ENCODE measurements at places on chromosomes 13 and 19.
A peak's percentile ranks its signal among the peaks of the same experiment; 100 is the strongest.

DNA sequence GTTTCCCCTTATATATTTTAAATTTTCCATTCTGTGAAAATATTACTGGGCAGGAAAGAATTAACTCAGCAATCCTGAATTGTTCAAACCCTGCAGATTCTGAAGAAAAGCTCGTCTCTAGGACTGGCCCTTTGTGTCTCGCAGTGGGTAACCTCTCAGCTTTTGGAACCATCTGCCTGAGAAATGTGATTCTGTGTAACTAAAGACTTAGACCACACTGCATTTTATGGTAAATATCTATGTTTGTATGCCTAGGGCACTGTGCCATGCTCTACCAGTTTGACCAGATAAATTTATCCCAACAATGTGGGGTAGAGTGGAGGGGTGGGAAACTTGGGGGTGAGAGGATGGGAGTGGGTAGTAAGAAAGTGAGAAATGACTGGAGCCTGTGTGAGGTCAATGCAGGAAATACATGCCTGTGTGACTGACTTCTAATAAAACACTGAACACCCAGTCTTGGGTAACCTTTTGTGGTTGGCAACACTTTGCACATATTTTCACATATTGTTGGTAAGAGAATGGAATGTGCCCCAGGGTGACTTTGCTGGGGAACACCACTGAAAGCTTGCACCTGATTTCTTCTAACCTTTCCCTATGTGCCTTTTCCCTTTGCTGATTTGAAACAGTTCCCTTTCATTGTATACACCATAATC lies 1181.9 kb downstream of the OLFM4 start:
- DNase-seq = no peak

- no peak for DNase-seq
Observed at GRCh38 chr13:35866801-35867200, 264.4 kb downstream of the DCLK1 start.

GRCh38 chr13:63938851-63939250 lies 2523.2 kb upstream of the PCDH20 start:
- no peak for DNase-seq

DNA sequence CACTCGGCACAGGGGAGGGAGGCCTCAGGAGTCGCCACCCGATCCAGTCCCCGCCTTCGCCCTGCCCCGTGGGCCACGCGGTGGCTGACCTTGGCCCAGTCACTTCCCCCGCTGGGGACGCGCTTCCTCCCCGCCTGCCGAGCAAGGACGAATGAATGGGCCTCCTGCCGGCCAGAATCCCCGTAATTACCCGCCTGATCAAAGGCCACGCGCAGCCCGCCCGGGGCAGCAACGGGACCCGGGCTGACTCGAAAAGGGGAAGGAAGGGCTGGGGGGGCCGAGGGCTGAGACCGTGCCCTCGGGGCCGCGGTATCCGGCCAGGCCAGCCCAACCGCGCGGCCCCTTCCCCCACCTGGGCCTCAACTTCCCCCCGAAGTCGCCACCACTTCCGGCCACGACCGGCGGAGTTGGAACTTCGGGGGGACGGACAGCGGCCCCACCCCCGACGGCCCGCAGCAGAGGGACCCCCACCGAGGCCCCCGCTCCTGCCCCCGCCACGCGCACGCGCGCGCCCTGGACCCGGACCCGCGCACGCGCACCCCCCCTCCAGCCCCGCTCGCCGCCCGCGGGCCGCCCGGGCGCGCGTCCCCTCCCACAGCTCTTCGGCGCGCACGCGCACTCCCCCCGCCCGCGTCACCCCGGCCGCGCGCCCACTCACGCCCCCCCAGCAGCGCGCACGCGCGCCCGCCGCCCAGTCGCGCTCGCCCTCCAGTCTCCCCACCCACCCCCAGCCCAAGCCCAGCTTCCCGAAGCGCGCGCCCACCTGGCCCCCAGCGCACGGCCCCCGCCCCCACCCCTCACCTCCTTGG lies 520 bp downstream of the ZNF787 start:
- peak; percentile 71 for DNase-seq

DNA sequence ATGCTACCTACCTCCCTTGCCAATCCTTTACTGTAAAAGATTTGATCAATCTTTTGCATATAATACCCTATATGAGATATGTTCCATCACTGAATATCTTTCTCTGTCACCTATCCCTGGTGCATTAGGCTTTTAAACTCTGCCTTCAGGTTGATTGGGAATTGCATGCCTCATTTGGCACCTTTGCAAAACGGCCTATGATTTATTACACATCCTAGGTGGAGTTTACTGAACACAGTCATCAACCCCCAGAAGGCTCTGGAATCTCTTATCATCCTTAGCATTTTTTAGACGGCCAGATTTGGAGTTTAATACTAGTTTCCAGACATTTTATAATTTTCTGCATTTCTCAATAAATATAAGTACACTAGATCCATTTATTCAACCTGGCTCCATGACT lies 448.4 kb upstream of the SLC10A2 start:
- no peak for DNase-seq

- DNase-seq = peak; percentile 77
Observed at GRCh38 chr19:12956446-12957388, at the start of gene GADD45GIP1. TSS of gene GADD45GIP1 (minus strand) at chr19:12957223. CDS start at chr19:12957212, 11 bp downstream.

DNA sequence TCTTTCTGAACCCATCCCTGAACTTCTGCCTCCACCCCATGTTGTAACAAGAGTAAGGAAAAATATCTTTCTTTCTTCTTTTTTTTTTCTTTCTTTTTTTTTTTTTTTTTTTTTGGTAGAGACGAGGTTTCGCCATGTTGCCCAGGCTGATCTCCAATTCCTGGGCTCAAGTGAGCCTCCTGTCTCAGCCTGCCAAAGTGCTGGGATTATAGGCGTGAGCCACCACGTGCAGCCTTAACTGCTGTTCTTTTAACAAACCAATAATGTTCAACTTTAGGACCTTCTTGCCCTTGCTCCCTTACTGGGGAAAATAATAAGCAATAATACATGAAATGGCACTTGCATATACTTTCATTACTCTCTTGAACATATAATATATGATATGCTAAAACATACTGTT lies 19.6 kb downstream of the GPR183 start:
- DNase-seq = no peak

GRCh38 chr19:41774515-41774980 lies 19.2 kb downstream of the CEACAM6 start:
- DNase-seq = peak; percentile 56

DNA sequence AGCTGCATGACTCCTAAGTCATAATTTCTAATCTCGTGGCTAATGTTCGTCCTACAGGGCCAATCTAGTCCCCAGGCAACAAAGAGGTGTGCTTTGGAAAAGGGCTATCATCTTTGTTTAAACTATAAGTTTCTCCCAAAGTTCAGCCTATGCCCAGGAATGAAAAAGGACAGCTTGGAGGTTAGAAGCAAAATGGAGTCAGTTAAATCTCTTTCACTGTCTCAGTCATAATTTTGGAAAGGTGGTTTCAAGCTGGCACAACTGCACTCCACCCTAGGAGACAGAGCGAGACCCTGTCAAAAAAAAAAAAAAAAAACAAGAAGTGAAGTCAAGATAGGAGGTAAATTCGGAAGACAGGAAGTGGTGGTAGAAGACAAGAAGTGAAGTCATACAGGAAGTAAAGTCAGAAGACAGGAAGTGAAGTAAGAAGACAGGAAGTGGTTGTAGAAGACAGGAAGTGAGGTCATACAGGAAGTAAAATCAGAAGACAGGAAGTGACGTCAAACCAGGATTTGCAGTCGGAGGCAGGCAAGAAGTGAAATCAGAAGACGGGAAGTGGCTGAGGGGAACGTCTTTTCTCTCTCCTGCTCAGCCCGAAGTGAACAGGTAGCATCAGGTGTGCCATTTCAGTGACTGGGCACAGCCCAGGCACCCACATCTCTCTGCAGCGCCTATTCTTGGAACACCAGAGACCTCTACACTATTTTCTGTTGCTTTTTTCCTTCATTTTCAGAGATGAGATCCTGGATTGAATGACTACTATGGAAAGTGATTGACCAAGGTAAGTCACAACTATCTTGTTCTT lies 32.2 kb downstream of the GP6 start:
- DNase-seq = peak; percentile 73

GRCh38 chr13:23551213-23552008 lies 18.8 kb upstream of the TNFRSF19 start:
- no peak for DNase-seq

DNA sequence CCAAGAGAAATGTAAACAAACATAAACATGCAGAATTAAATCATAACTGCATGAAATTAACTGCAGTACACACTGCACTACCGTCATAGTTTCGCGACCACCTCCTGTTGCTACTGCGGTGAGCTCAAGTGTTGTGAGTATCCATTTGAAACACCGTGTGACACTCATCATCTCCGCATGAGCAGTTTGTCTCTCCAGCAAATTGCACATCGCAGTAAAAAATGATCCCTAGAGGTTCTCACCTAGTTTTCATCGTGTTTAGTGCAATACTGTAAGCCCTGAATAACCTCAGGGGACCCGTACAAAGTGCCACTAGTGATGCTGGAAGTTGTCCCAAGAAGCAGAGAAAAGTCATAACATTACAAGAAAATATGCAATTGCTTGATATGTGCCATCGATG lies 147.7 kb downstream of the DPF1 start:
- DNase-seq = no peak

DNA sequence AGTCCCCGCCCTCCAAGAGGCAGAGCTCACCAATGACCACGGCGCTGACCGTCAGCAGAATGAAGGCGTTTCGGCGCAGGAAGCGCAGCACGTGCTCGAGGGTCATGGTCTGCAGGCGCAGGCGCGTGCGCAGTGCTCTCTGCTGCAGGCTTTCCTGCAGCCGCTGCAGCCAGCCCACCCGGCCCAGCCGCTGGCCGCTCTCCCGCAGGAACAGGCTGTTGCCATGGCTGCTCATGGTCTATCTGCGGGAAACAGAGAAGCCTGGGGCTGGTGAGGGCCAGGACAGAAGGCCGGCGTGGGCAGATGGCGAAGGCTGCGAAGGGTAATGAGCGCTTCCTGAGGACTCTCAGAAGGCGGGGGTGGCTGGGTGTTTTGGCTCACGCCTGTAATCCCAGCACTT lies 7.0 kb downstream of the SLC1A6 start:
- DNase-seq = no peak

DNA sequence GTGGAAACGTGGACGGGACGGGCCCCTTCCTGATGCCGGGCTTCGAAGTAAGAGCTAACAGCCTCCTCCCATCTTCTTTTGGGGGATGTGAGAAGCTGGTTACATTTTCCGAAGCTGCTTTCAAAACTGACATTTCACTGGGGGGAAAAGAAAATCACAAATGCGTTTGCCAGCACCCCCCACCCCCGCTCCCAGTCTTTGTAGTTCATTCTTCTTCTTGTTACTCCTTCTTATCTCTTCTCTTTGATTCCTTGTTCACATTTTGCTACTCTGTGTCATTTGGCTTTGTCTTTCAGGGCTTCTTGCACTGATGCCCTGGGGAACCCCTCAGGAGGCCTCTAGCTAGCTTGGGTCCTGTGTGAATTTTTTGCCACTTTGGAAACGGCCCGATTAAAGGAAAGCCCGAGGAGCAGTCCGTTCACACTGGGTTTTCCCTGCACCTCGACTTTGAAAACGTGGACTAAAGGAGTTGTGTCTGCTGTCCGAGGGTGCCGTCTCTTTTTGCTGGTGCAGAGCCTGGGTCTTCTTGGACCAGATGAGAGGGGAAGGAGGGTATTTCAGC lies 1.3 kb downstream of the CARM1 start:
- no peak for DNase-seq

DNA sequence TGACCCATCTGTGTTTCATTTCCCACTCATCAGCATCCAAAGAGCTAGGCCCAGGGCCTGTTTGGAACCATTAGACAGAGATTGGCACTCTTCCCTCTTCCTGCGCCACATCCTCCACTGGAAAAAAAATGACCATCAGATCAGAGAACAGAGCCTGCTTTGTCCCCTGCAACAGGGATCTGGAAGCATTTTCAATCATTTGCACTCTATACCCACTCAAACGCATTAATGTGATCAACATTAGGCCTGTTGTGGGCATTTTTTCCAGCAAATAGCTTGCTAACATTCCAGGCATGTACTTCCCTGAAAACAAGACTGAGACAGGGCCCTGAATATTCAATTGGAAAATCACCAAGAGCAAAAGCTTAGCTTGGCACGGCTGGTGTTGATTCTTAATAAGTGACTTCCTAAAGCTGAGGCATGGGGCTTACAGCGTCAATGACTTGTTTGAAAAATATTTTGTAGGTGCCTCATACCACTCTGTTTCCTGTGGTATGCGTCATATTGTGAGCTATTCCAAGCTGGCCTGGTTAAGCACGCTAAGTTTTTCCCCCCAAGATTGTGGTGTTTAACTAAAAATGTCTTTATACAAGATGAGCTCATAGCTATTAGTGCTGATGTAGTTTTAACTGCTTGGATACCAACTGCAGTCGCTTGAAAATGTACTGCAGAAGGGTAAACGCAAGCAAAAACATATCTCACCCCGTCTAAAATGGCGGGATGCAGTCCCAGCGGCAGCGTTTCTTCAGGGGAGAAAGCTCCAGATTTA lies 404.4 kb downstream of the SPRY2 start:
- DNase-seq = no peak

- no peak for DNase-seq
Observed at GRCh38 chr19:55581145-55581822, 636 bp upstream of the ZNF579 start.

DNA sequence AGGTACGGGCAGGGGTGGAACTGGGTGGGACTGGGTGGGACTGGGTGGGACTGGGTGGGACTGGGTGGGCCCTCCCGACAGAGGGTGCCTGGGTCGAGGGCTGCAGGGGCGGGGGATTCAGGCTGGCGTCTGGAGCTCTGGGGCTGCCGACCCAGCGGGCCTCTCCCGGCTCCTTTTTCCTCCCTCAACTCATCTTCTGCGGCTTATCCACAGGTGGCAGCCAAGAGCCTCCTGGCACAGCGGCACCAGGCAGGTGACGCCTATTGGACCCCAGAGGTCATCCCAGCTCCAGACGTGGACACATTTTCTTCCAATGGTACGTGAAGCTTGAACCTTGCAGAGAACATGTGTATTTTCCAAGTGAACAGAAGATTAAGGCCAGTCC lies 533 bp downstream of the ZNF544 start:
- DNase-seq = peak; percentile 3

GRCh38 chr13:48404952-48405351 lies 8.0 kb downstream of the LPAR6 start:
- no peak for DNase-seq

GRCh38 chr19:34018546-34018945 lies 153.8 kb upstream of the LSM14A start:
- no peak for DNase-seq

GRCh38 chr13:74270018-74270417 lies 135.8 kb upstream of the KLF12 start:
- no peak for DNase-seq

- no peak for DNase-seq
Observed at GRCh38 chr13:28581451-28581850, 77.5 kb upstream of the POMP start.

GRCh38 chr13:82344867-82345266 lies 1537.4 kb downstream of the SLITRK1 start:
- DNase-seq = no peak

- DNase-seq = no peak
Observed at GRCh38 chr19:36686365-36687213, 823 bp upstream of the ZNF567 start.

DNA sequence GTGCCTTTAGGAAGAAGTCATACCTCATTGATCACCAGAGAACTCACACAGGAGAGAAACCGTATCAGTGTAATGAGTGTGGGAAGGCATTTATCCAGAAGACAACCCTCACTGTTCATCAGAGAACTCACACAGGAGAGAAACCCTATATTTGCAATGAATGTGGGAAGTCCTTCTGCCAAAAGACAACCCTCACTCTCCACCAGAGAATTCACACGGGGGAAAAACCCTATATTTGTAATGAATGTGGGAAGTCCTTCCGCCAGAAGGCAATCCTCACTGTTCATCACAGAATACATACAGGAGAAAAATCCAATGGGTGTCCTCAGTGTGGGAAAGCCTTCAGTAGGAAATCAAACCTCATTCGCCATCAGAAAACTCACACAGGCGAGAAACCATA lies 21.9 kb downstream of the ZNF382 start:
- DNase-seq = no peak

Data from naive thymus-derived CD8-positive, alpha-beta T cell (primary cell).